NCI-H187 (cell line): ENCODE measurements at places on chromosomes 16 and 17.

DNA sequence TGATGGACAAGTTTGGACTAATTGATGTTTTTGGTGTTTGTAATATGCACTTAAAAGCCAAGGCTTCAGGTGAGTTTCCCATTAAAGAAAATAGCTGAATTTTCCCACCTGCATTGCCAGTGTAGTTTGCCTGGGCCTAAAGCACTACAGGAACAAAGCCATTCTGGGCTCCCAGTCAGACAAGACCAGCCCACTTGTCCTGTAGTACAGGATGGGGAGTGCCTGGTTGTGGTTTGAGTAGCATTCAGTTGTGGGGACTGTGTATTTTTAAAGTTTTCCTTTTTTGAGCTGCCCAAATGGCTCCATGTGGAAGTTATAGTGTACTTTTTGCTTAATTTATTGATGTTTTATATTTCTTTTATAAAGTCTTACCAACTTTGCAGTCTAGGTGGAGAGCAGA lies 91.7 kb downstream of the TANGO6 start:
- DNase-seq: no peak

DNA sequence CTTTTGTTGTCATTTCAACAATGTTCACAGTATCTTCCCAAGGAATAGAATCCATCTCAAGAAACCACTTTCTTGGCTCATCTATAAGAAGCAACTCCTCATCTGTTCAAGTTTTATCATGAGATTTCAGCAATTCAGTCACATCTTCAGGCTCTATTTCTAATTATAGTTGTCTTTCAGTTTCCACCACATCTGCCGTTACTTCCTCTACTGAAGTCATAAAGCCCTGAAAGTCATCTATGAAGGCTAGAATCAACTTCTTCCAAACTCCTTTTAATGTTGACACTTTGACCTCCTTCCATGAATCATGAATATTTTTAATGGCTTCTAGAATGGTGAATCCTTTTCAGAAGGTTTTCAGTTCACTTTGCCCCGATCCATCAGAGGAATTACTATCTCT lies 102.1 kb downstream of the CDH13 start:
- DNase-seq: no peak

- no peak for DNase-seq
Observed at GRCh38 chr17:27882162-27882840, 10.9 kb downstream of the LYRM9 start.

- DNase-seq: no peak
Observed at GRCh38 chr16:86444261-86444660, 66.1 kb upstream of the FOXF1 start.

- no peak for DNase-seq
Observed at GRCh38 chr16:30858829-30859423, 35.0 kb downstream of the BCL7C start.

GRCh38 chr17:5804251-5804650 lies 219.9 kb upstream of the NLRP1 start:
- no peak for DNase-seq

GRCh38 chr17:80750263-80750662 lies 205.6 kb downstream of the RPTOR start:
- no peak for DNase-seq

GRCh38 chr17:17781591-17782496 lies 54.9 kb downstream of the SREBF1 start:
- peak; percentile 19 for DNase-seq

DNA sequence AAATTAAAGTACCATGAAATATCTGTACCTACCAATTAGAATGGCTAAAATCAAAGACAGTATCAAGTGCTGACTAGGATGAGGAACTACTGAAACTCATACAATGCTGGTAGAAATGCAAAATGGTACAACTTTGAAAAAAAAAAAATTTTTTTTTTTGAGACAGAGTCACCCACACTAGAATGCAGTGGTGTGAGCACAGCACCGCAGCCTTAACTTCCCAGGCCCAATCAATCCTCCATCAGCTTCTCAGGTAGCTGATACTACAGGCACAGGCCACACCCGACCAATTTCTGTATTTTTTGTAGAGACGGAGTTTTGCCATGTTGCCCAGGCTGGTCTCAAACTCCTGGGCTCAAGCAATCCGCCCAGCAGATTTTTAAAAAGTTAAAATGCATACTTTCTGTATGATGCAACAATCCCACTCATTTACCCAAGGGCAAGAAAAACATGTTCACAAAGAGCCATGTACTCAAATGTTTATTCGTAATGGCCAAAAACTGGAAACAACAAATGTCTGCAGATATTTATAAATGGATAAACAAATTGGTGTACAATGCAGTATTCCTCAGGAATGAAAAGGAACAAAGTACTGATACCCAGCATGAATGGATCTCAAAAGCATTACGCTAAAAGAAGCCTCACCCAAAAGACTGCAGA lies 8.7 kb downstream of the SMURF2 start:
- DNase-seq: no peak

GRCh38 chr16:1156055-1156982 lies 3.4 kb downstream of the CACNA1H start:
- no peak for DNase-seq
